ENCODE measurements at places on chromosomes 6 and 20.

DNA sequence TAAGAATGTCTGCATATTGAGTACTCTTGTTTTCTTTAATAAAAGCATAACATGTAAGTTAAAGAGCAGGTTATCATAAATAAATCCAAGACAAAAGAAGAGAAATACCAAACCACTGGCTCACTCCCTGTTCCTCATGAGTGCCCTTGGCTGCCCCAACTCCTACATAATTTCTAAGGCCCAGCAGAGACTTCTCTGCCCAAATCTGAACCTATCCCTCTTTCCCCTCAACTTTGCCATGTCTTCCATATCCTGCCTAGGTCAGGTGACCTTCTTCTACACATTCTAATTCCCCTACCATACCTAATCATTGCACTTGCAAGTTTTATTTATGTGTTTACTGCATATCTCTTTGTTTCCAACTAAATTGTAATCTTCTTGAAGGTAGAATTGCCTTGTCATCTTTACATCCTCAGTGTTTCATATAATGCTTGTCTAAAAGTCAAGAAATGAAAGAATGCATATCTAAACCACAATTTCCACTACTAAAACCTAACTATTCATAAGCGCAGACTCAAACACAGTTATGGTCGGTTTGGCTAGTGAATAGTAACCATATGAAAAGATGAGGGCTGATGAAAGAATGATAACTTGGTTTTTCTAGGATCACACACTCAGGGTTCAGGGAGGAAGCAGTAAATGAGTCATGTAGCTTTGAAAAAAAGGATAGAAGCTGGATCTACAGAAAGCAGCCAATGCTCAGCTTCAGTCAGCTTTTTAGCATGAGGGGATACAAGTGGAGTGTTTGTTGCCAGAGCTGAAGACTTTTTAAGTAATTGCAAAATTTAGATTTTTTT lies 53.3 kb upstream of the EYA4 start:
- no peak for DNase-seq

DNA sequence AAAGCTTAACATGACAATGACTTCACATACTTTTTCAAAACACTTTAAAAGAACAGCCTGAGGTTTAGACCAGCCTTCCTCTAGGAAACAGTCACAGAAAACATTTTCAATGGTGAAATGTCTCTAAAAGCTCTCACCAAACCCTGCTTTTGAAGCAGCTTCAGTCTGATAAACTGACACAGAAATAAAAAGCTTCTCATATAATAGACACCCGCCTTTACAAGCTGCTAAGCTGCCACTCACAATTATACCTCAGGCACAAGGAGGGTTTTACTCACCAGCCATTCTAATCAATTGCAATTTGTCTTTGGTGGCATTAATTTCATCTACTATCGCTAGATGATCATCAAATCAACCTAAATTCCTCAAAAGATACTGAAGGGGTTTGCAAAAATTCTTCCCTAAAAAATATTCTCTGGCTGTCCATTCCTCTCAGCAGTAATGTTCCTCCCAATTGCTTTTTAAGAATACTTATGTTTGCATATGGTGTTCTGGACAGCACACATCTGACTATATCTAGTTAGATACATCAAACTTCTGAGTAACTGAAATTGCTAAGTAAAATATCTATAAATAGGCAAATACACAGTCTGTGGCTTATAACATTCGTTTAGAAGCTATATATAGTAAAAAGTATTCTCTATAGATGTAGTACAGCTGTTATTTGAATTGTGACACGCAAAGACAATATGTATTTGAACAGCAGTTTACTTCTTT lies 29.4 kb downstream of the KIF13A start:
- DNase-seq, result no peak

DNA sequence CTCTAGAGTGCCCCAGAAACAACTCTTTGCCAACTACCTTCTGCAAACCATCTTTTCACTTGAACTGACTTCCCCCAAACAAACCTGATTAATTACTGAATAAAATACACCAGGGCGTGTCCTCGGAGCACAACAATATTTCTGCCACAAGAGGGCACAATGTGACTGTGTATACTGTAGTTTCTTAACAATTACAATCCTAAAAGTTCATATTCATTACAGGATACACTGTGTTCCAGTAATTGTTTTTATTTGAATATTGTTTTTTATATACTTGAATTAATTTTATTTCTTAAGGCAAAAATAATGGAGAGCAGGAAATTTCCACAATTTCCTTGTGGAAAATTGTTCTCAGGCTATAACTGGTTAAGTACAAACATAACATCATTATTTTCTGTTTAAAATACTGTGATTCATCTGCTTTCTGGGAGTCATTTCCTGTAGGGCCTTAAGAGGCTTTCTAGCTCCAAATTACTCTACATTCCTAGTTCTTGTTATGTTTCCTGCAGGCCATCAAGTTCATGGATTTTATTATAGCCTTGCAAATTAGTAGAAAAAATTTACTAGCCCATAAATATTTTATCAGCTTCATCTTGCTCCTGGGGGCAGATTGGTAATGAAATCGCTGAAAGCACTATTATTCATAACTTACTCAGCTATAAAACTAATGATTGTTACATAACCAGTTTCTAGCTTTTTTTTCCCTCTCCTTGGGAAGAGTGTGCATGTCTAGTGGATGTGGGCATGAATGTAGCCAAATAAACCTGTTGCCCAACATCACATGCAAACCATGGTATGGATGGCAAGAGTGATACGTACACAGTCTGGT lies 51.9 kb upstream of the SLC22A16 start:
- peak; percentile 10 for DNase-seq

DNA sequence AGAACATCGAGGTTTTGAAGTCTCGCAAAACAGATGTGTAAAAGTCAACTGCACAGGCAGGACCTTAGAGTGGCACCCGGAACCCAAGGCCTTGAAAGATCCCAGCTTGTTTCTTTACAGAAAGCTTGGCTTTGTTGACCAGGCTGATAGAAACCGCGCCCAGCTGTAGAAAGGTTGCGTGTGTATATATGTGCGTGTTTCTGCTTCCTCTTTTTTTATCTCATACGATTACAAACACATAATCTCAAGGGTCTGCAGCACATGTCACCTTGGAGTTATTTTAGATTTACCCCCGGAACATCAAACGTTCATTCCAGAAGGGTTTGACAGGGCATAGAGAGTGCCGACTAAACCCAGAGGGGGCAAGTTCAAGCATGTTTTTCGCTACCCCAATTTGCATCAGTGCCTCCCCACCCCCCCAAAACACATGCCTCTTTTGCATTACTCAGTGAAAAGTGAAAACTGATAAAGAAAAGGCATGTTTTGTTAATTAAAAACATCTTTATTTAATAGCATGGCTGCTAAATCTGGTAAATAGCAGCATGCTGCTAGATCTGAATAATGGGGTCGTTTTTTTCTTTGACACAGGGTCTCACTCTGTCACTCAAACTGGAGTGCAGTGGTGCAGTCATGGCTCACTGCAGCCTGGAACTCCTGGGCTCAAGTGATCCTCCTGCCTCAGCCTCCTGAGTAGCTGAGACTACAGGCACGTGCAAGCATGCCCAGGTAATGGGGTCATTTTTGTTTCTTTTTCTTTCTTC lies 33.2 kb upstream of the NCOA3 start:
- DNase-seq, result no peak

GRCh38 chr6:95175927-95176675 lies 401.2 kb upstream of the MANEA start:
- no peak for DNase-seq

DNA sequence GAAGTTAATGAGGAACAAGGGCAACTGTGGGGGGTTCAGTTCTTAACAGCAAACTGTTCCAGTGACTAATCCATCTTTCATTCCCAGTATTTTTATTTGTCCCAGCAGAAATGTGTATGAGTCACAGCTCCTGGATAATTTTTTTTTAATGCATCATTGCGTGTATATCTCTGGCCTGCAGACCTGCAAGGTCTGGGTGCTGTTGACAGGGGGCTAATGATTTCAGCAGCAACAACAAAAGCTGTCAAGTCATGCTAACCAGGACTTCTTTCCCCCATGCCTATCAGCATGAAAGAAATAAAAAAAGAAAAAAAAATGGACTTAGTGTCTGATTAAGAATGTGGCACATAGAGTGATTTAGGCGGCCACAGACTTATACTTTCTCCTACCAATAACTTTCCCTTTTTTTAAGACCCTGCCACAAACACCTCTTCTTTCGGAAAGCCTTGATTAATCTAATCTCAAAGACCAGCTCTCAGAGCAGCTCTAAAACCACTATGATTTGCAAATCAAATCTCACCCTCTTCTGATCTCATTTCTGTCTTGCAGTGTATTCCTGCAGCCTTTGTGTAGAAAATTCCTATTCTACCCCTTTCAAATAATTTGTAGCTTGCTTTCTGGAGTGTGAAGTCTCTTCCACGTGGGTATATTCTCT lies 14.2 kb upstream of the PREX1 start:
- DNase-seq, result no peak
